Dorsolateral prefrontal cortex (tissue), 122 donors: ENCODE measurements at places on chromosomes 4 and X.

DNA sequence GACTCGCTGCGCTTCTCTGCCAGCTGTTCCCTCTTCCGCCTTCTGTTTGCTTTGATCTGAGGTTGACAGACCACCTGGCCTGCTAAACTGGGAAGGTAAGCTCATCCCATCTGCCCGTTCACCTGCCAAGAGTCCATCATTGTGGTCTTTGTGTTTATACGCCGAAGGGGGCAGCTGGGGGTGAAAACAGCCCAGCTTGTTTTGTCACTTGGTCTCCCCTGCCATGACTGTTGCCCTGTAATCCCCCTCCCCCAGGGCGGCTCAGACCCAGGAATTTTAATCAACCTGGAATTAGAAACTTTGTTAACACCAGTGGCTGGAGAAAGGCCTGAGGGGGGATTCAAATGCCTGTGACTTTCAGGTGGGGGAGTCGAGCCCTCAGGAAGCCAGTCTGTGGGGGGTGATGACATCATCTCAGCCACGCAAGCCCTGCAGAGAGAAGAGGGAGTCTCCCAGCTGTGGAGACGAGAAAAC, 333.3 kb downstream of the BCOR start:
- no peak for DNase-seq

- no peak for DNase-seq
Measured at GRCh38 chr4:54556051-54556450, 101.7 kb upstream of the KIT start.

- DNase-seq, result no peak
Measured at GRCh38 chrX:134981910-134982309, 8.9 kb upstream of the SMIM10 start.

DNA sequence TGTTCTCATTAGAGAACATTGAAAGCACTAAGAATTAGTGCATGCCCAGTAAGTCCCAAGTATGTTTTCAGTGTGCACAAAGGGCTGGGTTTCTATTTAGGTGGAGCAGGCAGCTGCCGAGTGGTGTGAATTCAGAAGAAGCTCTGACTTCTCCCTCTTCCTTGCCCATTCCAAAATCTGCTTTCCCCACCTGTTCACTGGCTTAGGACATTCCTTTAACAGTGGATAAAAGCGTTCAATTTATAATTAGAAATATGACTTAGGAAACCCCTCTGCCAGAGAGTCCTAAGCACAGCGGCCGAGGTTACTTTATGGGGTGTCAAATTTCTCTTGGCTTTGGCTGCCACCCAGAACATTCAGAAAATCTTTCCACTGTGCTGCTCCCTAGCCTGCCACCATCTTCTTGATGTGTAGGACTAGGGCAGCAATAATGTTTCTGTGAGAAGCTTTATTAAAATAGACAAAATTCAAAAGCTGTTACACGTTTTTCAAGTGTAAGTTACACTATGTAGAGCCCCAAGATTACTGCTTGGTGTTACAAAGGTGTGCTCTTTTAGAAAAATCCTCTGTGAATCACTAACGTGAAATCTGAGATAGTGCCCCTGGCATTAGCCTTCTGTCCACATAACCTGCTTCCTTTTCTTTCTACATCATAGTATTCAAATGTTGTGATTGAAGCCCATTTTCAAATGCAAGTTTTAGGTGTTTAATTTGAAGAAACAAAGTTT, 191.6 kb upstream of the ANKRD50 start:
- no peak for DNase-seq

GRCh38 chr4:88144048-88144447, 14.4 kb downstream of the ABCG2 start:
- DNase-seq, result no peak

- no peak for DNase-seq
Measured at GRCh38 chr4:1255151-1255550, 6.2 kb upstream of the CTBP1 start.

GRCh38 chr4:159425737-159426305, 322.9 kb downstream of the RAPGEF2 start:
- DNase-seq, result no peak

GRCh38 chr4:185956544-185956940, 112.4 kb upstream of the TLR3 start:
- no peak for DNase-seq

DNA sequence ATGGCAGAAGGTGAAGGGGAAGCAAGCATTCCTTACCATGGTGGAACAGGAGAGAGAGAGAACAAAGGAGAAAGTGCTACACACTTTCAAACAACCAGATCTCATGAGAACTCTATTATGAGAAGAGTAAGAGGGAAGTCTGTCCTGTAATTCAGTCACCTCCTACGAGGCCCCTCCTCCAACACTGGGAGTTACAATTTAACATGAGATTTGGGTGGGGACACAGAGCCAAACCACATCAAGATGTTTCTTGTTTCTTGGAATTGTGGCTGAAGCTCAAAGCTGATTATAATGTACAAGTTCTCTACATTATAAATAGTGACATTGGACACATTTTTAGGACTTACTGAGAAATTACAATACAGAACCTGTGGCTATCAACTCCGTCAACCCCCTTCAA, 29.5 kb upstream of the TAPT1 start:
- DNase-seq, result no peak

GRCh38 chr4:20617678-20618396, 82.4 kb upstream of the PACRGL start:
- DNase-seq, result no peak

- no peak for DNase-seq
Measured at GRCh38 chr4:159543831-159544230, 441.0 kb downstream of the RAPGEF2 start.

- no peak for DNase-seq
Measured at GRCh38 chr4:4901877-4902276, 42.4 kb downstream of the MSX1 start.
